Renal cortical epithelial cell (primary cell): ENCODE measurements at places on chromosomes 11 and 22. TPM values are rescaled to one million over a fixed set of nuclear protein-coding genes. Genes with fewer than 3 reads are reported as not detected.
A peak's percentile ranks its signal among the peaks of the same experiment; 100 is the strongest.

DNA sequence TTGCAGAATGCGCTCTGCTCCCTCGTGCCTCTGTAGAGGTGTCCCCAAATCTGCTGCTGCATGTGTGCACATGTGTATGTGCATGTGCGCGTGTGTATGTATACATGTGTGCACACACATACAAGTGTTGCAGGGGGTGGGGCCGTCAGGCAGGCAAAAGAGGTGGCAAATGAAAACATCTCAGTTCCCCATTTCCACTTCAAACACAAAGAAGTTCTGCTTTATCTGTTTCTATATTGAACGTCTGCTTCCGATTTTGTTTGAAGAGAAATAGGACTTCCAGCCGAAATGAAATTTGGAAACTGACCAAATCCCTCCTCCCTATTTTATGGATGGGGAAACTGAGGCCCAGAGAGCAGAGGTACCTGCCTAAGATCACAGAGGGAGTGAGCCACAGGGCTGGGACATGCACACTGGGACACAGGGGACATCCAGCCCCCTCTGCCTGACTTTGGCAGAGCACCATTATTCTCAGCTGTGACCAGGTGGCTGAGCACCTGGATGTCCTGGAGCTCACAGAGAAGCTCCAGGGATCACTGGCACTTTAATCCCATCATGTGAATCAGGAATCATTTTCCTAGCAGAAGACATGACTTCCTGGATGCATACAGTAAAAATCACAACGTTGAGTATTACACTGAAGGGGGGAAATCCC is 41.2 kb upstream of the ALX4 start:
- no peak for DNase-seq

GRCh38 chr11:128733440-128734102 is 39.7 kb downstream of the FLI1 start:
- DNase-seq: no peak

- peak; percentile 92 for DNase-seq
Measured at GRCh38 chr22:31055635-31056159, 25.4 kb upstream of the SMTN start.

GRCh38 chr11:20026629-20027555 is 133.4 kb downstream of the DBX1 start:
- peak; percentile 78 for DNase-seq

- no peak for DNase-seq
Measured at GRCh38 chr11:121057922-121058321, 34.0 kb downstream of the TBCEL start.

DNA sequence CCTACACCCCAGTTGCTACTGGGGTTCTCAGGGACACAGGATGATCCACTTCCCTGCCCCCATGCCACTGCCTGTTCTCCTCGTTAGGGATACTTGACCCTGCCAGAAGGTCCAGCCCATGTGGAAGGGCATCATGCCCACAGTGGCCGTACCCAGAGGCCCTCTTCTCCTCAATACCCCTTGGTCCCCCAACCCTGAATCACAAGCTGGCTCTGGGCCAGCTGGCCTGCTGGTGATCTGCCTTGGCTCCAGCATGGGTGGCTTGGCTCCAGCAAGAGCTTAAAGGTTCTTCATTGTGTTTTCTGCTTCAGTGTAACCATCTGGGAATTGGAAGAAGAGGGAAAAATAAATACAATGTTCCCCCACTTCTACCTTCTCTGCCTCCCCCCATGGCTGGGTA is 11.1 kb upstream of the TPBGL start:
- no peak for DNase-seq

DNA sequence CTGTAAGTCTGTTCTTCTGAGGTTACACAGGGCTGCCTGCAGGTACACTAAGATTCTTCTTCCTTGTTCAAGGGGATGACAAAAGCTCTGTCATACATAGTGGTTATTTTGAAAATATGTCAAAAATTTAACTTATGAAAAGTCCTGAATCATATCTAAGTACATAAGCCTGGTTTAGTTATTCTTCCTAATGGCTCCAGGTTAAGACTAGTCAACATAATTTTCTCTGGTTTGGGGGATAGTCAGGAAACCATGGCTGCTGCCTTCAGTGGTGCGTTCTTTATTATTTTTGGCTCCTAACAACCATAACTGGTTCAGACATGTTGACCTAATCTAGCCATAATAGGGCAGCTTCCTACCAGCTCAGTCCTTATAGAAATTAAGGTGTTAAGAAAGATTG is 257.4 kb upstream of the DDI1 start:
- DNase-seq: no peak

DNA sequence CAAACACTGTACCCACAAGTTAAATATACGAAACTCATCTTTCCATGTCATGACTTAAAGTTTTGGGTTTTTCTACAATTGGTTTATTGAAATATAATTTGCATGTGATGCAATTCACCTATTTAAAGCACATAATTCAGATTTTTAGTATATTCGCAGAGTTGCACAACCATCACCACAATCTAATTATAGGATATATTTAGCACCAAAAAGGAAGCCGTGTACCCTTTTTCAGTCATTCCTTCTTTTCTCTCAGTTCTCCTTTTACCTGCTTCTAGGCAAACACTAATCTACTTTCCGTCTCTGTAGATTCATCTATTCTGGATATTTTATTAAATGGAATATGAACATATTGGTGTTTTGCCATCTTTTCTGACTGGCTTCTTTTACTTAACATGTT is 1458.1 kb upstream of the TENM4 start:
- no peak for DNase-seq

DNA sequence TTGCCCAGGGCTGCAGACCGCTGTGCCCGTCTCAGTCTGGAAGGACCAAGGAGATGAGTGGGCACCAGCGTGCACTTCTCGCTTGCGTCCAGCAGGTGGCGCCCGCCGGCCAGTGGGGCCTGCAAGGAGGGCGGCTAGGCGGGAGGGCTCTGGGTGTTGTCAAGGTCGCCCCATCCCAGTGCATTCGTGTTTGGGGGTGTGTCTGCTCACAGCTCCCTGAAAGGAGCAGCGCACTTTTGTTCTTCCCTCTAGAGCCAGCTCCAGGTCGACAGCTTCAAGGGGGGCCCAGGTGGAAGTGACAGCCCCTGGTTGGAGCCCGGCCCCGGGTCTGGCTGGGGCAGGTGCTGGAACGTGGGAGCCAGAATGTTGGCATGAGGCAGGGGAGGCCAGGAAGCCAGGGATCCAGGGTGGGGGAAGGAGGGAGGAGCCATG is 23.4 kb upstream of the MPPED1 start:
- DNase-seq: peak; percentile 19

DNA sequence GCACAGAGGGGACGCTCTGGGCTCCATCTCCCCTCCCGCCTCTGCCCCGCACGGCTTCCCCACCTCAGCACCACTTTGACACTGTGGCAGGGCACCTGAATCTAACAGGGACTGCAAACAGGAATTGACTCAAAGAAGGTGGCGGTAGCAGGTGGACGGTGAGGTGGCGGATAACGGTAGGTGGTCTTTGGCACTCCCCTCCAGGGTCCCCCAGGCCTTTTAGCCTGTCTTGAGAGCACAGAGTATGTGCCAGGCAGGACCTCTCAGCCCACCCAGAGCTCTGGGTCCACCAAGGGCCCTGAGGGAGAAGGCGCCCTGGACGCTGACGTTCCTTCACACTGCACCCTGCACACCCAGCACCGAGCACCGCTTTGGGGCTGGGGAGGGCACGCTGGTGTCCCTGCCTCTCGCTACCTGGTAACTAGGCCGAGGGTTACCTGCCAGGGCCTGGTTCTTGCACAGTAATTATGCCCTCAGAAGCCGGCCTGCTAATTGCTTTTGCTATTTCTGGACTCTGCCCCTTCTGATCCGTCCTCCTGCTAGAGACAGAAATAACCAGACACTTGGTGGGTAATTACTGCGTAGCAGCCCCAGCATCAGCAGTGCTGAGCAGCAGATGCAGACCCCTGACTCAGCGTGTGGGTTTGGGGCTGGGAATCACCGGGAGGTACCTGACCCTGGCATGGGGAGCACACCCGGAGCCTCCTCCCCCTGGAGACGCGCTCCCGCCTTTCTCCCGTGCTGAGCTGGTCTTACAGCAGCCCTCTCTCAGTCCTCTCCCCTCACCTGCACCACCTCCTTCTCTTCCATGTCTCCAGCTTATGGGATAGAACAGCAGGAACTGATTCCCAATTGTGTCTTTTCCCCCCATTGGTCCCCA is 103.3 kb upstream of the B3GAT1 start:
- DNase-seq: no peak

DNA sequence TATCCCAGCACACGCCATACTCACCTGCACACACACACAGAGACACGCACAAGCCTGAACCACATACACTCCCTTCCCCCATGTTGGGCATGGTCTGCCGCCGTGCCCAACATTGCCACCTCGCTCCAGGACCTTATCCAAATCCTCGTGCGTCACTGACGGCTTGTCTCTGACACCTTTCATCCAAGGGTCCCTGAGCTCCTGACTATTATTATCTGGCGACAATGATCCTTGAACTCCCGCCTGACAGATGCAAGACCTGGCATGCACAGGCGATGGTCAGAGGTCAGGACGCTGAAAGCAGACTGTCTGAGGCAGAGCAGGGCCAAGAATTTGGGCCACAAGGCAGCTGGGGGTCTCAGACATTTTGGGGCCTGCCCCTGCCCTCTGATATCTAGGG is 4.2 kb downstream of the MB start:
- no peak for DNase-seq

- no peak for DNase-seq
Measured at GRCh38 chr22:28703436-28703835, 23.8 kb upstream of the TTC28 start.

DNA sequence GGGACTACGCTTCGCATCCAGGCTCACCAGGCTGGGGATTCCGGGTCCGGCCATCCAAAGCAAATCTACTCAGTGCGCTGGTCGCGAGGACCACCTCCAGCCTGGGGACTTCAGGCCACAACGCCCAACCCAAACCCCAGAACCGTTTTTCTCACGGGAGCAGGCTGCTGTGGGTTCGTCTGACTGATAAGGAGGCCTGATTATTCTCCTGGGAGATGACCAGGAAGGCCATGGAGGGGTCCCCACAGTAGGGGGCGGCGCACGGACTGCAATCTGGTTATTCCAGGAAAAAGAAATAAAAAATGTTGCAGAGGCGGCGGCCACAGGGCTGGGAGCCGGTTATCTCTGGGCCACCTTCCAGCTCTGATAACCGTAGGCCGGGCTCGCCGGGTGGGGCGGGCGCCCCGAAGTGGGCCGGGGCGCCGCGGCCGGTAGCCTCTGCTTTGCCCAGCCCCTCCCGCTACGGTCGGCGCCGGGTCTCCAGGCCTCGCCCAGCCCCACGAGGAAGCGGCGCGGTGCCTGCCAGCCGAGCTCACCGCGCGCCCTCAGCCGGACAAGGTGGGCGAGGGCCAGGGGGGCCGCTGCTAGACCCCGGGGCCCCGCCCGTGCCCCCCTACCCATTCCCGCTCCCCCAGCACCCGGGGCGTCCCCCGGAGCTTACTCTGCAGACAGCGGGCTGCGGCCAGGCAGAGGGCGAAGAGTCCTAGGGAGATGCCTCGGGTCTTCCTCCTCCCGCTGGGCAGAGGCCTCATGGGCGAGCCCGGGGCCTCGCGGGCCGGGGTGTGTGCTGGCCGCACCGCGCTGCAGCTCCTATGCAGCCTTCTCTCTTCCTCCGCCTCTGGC is 446 bp downstream of the VSTM5 start:
- DNase-seq: no peak

DNA sequence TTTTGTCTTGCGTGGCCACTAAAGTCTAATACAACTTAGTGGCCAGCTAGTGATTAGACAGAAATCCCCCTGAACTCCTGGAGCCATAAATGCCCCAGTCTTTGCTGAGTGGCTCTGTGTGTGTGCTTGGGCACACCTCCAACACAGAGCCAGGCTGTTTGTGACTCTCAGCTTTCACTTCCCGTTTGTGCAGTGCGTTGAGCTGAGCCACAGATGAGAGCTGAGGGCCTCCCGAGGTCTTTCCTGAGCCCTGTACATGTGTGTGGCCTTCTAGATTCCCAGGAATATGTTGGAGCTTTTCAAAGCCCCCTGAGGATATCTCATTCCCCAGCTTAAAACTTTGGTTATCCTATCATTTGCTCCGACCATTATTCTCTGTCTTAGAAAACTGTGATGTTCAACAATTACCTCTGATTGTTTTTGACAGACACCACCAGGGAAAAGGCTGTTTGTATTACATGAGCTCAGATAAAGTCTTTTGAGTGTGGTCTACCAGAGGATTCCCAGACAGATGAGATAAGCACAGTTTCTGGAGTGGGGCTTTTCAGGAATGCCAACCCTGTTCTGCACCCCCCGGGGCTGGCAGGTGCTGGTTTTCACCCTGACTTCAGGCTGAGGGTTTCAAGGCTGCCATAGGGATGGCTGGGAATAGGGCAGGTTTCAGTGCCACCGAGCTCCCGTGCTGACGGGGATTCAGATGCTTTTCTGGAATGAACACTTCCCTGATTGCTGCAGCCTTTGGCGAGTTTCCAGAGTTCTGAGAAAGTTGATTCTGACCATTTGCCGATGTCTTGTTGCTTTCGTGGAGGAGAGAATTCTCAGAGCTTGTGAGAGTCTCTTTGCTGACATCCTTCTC is 23.8 kb downstream of the IGHMBP2 start:
- DNase-seq: no peak

GRCh38 chr22:45977551-45978274 is 751 bp upstream of the WNT7B start:
- DNase-seq: no peak

- no peak for DNase-seq
Measured at GRCh38 chr11:27348340-27348873, 14.6 kb downstream of the CCDC34 start.

DNA sequence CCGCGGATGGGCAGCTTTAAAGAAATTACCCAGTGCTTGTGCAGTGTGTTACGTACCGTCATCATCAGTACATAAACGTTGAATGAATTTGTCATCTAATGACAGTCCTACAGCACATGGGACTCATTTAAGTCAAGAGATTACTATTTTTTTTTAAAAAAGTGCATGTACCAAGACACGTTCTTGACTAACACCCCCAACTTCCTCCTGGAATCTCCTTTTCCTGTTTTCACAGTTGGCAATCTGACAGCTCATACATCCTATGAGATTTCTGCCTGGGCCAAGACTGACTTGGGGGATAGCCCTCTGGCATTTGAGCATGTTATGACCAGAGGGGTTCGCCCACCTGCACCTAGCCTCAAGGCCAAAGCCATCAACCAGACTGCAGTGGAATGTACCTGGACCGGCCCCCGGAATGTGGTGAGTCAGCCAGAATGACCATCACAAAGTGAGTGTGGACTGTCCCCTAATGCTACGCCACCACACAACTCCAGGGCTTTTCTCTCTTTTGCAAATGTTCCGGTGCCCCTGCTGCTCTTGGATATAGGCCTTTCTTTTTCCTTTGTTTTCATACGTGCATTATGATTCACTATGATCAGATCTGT is 162.0 kb upstream of the SORL1-AS1 start:
- DNase-seq: peak; percentile 48

Gene SEPTIN5
- total RNA-seq: 0.35 and 1.1 TPM in 2 replicates

Gene OTOG
- not detected in 2 replicates for total RNA-seq

Gene LRRC10B
- 0.15 TPM in 1 of 2 replicates, not detected in the other for total RNA-seq

Gene ANKK1
- 0.15 TPM in 1 of 2 replicates, not detected in the other for total RNA-seq

Gene ANO1
- 0.05 TPM in 1 of 2 replicates, not detected in the other for total RNA-seq

Gene DAGLA
- total RNA-seq: 1.7 and 6.8 TPM in 2 replicates

Gene TRIM68
- 10.4 and 24.4 TPM in 2 replicates for total RNA-seq

Gene NCR3LG1
- 0.99 and 2.1 TPM in 2 replicates for total RNA-seq

Gene CYTH4
- not detected in 2 replicates for total RNA-seq

Gene CABP4
- total RNA-seq: not detected in 2 replicates

Gene MPZL3
- total RNA-seq: 15.8 and 41.8 TPM in 2 replicates

Gene PLAAT2
- total RNA-seq: not detected in 2 replicates

Gene MMP27
- not detected in 2 replicates for total RNA-seq

Gene NRGN
- total RNA-seq: 0.10 TPM in 1 of 2 replicates, not detected in the other
